ENCODE measurements at places on chromosomes 3 and 15.

GRCh38 chr3:72346526-72346926 is 501.7 kb downstream of the SHQ1 start:
- no peak for DNase-seq

DNA sequence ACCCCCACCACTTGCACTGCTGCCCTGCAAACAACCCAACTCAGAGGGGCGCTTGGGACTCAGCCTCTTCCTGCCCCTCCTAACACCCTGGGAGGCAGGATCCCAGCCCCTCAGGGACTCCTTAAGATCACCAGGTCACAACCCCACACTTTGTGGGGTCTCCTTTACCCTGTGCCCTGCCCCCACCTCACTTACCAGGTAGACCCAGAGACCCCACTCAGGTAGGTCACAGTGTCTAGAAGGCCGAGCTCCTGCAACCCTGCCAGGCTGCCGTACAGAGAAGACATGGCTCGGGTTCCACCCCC is 9.1 kb downstream of the PLA2G4F start:
- no peak for DNase-seq

DNA sequence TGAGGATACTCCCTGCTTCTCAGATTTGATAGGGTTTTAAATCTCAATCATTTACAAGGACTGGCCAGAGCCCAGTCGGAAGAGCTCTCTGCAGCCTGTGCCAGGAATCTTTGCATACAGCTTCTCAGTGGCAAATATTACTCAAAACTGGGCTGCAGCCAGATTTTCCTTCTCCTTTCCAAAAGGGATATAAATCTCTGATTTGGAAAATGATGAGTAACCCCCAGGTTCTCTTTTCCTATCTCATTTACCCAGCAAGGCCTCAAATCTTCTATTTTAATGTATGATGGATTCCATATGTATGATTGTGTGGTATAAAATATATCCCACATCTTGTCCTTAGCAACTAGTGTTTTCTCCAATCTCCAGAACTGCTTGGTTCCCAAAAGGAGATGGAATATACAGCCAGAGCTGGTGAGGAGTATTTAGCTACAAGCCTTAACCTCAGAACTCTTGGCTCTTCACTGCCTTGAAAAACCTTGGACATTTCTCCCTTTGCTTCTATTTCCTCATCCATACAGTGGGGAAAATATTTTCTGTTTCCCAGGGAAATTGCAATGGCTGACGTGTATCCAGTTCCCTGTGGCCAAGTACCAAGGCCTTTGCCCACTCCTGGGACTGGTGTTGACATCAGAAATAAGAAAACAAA is 114.4 kb downstream of the ATG7 start:
- no peak for DNase-seq

DNA sequence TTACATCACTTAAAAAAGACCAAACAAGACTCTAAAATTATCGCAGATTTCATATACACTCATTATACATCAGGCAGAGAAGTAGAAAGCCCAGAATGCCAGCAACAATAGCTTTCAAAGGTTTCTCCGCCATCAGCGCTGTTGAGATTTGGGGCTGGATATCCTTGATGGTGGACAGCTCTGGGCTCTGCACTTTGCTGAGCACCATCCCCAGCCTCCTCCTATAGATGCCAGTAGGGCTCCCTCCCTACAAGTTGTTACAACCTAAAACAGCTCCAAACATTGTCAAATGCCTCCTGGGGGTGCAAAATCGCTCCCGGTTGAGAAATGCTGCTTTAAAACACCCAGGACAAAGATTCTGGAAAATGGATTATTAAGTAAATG is 73.5 kb downstream of the ATP10A start:
- no peak for DNase-seq

DNA sequence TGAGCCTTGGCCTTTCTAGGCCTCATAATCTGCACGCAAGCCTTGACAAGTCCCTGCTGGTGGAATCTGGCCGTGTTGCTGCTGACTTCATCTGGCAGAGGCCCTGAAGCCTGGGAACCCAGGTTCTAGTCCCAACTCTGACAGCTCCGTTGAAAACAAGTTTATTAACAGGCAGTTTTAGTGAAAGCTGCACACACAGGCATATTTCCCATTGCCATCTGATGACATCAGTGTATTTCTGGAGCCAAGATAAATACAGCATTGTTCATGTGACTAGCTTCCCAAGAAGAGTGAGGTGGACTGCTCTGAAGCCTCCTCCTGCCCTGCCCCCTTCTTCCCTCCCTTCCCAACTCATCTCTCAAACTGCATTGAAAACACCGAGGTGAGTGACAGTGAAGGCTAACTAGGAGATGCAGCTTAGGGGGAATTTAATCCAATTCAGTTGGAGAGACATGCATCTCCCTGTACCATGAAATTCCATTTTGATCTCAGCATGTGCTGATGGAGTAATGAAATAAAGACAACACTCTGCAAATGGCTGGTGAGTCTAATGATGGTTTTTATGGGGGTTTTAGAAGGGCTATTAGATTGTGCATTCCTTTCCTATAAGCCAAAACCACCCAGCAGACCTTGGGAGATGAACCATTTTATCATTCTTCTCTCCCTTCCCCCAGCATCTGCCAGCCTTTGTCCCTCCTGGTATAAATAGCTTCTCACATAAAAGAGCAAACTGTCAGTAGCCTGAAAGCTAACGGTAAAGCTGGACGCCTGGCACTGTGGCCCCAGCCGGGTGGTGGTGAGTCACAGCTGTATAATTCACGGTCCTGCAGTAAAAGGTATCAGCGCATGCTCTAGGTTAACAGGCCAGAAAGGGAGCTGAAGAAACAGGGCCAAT is 38.0 kb downstream of the PRICKLE2 start:
- no peak for DNase-seq

DNA sequence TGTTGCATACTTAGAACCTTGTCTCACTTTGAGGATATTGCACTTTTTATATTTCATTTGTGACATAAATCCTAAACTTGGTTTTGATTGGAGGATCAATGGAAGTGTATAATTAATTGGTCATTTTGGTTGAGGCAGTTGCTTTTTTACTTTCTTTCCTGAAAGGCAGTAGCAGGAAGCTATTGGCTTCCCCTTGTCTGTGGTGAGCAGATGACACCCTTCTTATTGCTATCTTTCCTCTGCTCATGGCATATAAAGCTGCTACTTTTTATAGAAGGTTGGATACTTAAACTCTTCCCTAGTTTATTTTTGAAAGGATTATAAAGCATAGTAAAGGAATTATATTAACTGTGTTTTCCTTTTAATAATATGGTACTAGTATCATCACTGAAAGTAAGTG is 28.6 kb downstream of the FAM98B start:
- no peak for DNase-seq

DNA sequence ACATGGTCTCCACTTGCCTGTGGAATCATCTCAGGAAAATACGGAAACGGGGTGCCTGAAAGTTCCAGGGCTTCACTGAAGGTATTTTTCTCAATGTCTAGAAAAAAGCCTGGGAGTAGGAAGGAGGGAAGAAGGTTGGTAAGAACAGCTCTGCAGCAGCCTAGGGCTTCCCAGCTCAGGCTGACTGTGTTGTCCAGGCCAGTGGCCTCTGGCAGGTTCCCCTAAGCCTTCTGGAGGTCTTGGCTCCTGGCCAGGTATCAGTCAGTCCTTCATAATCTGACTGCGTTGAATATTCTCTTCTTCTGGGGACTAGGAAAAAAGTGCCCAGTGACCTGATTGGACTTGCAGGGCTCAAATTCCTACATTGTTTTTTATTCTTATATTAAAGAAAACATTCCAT is 38.6 kb downstream of the SSR3 start:
- DNase-seq, result no peak

DNA sequence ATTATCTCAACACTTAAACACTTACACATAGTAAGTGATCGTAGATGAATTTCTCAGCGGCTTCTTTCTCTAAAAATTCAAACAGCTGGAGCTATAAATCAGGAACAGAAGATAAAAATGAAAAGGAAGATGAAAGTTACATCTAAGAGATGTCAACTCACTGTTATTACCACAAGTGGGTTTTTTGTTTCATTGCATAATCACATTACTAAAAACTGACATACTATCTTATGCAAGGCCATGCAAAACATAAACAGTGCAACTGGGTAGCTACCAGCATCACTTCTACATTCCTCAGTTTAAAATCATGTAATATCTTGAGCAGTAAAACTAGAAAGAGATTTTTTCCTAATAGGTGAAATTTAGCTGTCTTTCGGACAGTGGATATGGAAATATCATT is 14.9 kb downstream of the MINDY4B start:
- DNase-seq, result no peak

- DNase-seq, result no peak
Observed at GRCh38 chr3:114640126-114640525, 346.3 kb downstream of the TIGIT start.

- DNase-seq, result peak; percentile 82
Observed at GRCh38 chr15:69919816-69920215, 177.9 kb downstream of the TLE3 start.

DNA sequence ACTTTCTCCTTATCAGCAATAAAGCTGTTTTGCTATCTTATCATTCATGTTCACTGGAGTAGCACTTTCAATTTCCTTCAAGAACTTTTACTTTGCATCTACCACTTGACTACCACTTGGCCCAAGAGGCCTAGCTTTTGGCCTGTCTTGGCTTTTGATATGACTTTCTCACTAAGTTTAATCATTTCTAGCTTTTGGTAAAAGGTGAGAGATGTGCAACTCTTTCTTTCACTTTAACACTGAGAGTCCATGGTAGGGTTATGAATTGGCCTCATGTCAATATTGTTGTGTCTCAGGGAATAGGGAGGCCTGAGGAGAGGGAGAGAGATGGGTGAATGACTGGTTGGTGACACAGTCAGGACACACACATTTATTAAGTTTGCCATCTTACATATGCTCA is 31.0 kb upstream of the FAM3D start:
- no peak for DNase-seq
